ENCODE measurements at places on chromosomes 12 and 14.

DNA sequence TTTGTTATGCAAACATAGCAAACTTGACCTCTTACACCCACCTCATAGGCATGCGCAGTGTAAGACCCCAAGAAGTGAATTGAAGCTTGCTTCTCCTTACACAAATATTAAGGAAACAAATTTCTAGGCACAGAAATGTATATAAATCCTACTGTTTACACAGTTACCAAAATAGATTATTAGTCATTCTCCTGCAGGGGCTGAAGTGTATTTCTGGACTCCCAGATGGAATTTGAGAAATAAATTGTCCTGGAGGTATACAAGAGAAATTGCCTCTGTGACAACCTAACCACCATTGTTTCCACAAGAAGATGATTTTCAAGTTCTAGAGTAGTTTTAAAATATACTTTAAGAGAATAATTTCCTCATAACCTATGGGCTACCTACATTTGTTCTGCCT, 656.0 kb upstream of the MDGA2 start:
- no peak for DNase-seq

- DNase-seq, result no peak
Measured at GRCh38 chr14:90499121-90499520, 102.3 kb downstream of the CALM1 start.

DNA sequence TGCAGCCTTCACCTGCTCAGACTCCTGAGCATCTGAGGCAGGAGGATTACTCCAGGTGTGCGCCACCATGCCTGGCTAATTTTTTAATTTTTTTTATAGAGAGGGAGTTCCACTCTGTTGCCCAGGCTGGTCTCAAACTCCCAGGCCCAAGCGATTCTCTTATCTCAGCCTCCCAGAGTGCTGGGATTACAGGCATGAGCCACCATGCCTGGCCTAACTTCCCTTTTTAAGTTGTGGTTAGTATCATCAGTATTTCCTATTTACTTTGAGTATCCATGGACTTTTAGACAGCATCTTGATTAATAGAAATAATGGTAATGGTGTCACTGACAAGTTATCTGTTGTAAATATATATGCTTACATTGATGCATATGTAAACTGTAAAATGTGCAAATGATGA, 116.9 kb downstream of the FGD4 start:
- no peak for DNase-seq

DNA sequence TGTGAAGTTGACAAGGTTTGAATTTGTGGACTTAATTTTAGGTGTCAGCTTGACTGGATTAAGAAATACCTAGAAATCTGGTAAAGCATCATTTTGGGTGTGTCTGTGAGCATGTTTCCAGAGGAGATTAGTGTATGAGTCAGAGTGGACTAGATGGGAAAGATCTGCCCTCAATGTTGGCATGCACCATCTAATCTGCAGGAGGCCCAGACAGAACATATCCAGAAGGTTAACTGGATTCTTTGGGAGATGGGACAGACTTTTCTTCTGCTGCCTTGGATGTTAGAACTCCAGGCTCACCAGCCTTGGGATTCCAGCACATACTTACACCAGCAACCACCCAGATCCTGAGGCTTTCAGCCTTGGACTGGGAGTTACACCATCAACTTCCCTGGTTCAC, 14.1 kb downstream of the SGPP1 start:
- DNase-seq, result no peak

- DNase-seq, result no peak
Measured at GRCh38 chr12:125676366-125676765, 611.1 kb downstream of the AACS start.

- no peak for DNase-seq
Measured at GRCh38 chr14:28772613-28773012, 6.0 kb downstream of the FOXG1 start.

- DNase-seq, result no peak
Measured at GRCh38 chr14:96881713-96882112, 84.5 kb downstream of the VRK1 start.

DNA sequence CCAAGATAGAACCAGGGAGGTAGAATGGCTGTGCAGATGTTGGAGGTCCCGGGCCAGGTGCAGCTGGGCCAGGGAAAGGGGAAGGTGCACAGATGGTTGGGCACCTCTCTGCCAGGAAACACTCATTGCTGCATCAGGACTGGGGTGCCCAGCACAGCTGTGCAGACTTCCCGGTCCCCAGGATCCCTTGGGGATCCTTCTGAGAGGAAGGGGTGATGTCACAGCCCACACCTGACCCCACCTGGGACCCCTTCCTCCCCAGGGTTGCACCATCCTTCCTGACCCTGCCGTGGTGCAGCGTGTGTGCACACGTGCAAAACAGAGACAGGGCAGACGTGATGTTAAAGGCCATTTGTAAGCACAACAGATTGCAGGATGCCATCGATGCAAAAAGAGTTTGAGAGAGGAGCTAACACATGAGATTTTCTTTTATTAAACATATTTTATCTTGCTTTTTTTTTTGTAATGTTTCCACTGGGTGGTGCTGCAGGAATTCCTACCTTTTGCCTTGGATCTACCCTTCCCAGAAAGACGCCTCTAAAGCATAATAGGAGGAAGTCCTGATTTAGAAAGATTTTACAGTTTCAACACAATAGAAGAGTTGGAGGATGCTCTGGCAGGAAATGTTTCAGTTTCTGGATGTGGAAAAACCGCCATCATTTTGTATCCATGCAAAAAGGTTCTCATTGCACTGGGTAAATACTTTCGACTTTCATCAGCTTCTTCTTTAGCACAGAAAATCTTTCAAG, 14.8 kb downstream of the ELK3 start:
- no peak for DNase-seq

DNA sequence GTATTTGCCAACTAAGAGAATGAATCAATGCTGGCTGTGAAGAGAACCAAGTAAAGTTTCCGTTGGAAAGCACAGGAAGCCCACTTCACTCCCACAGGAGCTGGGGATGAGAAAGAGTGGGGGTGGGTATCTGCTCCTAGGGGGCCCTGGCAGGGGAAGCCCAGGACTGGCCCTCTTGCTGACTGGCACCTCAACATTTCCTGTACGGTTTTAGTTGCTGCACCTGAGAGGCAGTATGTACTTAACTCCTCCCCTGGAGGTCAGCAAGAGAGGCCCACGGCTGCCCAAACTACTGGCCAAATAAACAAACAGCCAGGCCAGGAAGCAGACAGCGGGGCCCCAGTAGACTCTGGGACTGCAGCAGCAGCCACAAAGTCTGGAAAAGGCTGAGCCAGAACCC, 33.8 kb upstream of the VWF start:
- DNase-seq, result no peak

- DNase-seq, result no peak
Measured at GRCh38 chr14:24954700-24955037, 95.3 kb downstream of the STXBP6 start.

DNA sequence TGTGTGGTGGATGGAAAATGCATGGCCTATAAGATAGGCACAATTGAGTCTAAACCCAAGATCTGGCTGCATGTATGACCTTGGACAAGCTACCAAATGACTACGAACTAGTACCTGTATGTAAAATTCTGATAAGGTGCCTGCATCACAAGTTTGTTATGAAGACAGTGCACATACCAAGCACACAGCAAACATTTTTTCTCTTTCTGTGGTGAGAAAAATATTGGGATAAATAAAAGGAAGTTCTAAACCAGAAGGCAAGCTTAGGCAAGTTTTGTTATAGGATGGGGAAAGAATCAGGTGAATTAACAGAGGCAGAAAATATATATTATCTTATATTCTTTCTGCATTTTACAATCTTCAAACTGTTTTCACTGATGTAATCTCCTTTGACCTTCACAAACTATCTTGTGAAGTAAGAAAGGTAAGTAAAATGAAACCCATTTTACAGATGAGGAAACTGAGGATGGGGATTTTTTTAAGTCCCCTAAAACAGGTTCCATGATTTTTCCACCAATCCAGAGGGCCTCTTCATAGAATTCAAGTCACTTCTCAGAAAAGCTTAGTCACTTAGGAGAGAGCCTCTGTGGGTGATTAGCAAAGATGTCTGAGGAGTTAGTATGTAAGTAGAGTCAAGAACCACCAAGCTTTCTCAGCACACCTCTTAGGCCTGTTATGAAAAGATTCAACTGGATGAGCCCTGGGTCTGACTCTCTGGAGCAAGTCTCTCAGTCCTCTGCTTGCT, 132.0 kb upstream of the RAP1B start:
- DNase-seq, result no peak

GRCh38 chr12:26124446-26125399, at the start of gene BHLHE41:
TSS of gene BHLHE41 (minus strand) at chr12:26125037. CDS start at chr12:26124779, 258 bp downstream.
- DNase-seq, result no peak
